Right kidney (tissue), 9 donors: ENCODE measurements at places on chromosomes 1 and 21.

GRCh38 chr1:38569932-38570656, 289.5 kb downstream of the RRAGC start:
- DNase-seq = no peak

DNA sequence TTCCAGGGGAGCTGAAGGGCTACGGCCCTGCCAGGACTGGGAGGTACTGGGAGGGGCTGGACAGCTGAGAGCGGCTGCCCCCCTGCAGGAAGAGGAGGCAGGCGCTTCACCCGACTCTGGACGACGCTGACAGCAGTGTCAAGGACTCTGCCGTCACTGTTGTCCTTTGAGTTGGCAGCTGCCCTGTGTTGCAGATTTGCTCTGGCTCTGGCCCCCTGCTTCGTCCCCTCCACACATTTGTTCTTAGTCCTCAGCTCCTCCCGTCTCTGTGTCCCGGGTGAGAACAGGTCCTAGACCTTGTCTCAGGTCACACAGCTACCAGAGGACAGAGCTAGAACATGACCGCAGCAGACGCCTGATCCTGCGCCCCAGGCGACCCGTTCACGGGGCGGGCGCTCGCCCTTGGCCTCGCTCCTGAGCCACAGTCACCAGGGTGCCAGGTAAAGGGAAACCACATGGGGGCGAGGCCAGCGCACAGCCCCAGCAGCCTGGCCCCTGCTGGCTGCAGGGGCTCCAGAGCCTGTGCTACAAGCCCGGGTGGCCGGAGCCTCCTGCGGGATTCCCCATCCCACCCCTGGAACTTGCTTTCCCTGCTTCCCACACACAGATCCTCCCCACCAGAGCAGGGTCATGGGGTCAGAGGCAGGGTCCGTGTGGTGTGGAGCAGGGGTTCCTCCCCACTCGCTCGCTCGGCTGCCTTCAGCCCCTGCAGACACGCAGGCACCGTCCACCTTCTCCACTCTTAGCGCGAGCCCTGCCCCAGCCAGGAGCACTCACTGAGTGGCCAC, 10.7 kb upstream of the NPHP4 start:
- peak; percentile 25 for DNase-seq

DNA sequence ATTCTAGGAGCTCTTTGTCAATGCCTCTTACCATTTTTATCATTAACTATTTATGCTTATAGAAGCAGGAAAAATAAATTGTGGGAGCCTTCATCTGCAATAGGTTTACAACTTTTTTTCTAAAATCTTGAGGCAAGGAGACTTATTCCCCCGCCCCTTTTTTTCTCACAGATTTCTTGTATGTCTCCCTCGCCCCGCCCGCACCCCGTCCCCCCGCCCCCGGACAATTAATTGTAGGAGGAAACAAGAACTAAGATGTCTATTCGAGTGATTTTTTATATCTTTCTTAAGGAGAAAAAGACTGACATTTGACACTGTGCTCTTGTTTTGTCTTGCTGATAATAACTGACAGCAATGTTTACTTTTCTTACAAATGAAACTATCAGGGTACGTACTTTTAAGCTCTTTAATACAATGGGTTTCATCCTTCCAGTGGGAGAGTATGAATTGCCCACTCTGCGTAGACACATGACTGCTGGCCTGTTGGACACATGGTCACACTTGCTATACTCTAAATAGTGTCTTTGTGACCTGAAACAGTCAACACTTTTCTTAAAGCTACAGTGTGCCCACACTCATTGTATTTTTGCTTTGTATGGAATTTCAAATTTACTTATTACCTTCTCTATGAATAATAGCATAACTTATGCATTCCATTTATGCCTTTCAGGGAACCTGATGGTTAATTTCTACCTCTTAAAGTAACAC, 1.5 kb upstream of the IVNS1ABP start:
- DNase-seq = no peak

DNA sequence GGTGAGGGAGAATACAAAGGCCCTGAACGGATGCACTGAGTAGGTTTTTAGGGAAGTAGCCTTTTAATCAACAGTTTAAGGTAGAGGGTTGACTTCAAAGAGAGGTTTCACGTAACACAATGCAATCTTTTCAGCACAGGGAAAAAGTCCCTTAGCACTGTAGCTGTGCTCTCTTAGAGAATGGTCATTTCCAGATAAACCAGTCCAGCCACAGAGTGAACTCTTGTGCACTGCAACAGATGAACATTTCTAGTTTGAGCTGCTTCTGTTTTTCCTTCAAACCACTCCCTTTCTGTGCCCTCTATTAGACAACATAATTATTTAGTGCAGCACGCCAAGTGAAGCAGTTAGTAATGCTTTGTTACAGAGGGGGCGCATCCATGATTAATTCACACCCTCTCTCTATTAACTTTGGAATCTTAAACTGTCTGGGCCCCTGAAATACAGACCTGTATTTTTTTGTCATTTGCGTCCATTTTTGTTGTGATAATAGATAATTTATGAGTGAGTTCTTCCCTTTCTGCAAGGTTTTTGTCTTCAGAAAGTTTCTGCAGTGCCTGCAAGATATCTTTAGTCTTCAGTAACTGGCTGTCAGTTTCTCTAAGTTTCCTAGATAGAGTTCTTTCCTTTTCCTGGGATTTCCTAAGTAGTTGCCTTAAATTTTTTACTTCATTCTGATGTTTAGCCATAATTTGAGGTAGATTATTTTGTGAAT, 22.9 kb downstream of the LCA5L start:
- no peak for DNase-seq

DNA sequence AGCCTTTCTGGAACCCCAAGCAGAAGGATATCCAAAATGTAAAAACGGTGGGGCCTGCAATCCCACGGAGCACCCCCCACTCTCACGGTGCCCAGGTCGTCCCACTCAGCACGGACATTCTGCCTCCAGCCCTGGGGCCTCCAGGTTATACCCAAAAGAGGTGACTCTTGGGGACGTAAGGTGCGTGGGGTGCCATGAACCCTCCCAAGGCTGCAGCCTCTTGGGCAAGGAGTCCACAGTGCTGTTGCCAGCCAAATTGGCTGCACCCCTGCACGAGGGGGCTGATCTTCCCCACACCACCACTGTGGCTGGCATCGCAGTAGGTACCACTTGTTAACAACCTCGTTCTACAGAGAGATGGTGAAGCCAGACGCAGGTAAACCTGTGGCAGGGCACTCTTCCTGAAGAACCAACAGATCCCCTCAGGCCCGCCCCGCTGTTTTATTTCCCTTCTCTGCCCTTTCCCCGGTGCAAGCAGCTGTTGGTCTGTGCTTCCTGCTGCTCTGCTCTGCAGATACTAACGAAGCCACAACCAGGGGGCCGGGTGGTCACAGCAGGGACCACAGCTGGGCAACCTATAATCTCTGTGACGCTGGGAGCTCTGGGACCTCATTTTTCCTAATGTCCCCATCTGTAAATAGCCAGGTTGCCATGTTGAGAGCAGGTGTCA, 8.7 kb downstream of the TFF3 start:
- no peak for DNase-seq

- no peak for DNase-seq
These were observed 34.6 kb downstream of the RUNX1 start for GRCh38 chr21:35014302-35015041.

- no peak for DNase-seq
These were observed 411.4 kb upstream of the DEPDC1 start for GRCh38 chr1:68908316-68908715.

DNA sequence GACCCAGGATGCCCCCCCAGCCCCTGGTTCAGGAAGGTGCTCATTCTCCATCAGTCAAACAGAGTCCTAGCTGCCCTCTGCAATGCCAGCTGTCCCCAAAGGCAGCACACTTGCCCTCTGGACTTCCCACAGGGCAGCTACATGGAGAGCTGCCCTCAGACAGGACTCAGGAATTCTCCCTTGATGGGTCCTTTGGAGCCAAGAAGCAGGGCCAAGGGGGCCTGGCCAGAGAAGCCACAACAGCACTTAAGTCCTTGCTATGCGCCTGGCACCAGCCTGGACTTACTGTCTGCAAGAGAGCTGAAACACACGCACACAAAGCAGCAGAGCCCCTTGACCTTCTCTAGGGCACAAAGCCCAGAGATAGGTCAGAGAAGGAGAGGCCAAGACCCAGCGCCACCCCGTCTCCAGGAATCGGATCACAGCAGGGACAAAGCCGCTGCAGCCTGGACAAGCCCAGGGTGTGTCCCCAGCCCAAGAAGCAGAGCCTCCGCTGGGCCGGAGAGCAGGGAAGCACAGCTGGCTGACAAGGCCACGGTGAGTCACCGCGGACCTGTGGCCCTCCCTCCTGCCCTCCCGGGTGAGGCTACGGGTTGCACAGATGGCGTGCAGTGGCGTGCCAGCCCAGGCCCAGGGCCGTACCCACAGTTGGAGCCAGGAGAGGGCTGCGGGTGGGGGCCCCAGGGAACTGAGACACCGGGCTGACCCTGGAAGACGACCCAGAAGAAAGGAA, 1.7 kb downstream of the WNT9A start:
- DNase-seq = peak; percentile 75

- no peak for DNase-seq
These were observed 61.6 kb upstream of the RUNX3 start for GRCh38 chr1:24991697-24992096.

- DNase-seq = no peak
These were observed 234.4 kb downstream of the LTN1 start for GRCh38 chr21:28758042-28758882.

GRCh38 chr1:169892927-169893644, 610 bp downstream of the SCYL3 start:
- DNase-seq = peak; percentile 92

GRCh38 chr21:45125357-45125756, 51.0 kb downstream of the ADARB1 start:
- DNase-seq = no peak

GRCh38 chr1:236173174-236173767, 30.9 kb downstream of the GPR137B start:
- no peak for DNase-seq

DNA sequence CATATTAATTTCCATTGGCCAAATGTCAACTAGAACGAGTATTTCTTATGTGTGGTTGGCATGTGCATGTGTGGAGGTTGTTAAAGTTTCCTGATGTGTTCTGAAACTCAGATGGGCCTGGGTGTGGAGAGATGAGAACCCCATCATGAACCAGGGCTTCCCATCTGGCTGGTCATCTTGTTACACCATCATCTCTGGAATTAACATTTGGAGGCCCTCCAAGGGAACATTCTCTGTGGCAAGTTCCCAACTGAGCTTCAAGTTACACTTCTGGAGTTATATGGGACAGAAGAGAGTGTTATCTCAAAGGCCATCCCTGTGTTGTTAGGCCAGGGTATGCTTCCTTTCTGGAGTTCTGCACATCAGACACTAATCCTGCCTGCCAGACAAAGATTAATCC, 183.6 kb downstream of the TTLL7 start:
- DNase-seq = no peak

DNA sequence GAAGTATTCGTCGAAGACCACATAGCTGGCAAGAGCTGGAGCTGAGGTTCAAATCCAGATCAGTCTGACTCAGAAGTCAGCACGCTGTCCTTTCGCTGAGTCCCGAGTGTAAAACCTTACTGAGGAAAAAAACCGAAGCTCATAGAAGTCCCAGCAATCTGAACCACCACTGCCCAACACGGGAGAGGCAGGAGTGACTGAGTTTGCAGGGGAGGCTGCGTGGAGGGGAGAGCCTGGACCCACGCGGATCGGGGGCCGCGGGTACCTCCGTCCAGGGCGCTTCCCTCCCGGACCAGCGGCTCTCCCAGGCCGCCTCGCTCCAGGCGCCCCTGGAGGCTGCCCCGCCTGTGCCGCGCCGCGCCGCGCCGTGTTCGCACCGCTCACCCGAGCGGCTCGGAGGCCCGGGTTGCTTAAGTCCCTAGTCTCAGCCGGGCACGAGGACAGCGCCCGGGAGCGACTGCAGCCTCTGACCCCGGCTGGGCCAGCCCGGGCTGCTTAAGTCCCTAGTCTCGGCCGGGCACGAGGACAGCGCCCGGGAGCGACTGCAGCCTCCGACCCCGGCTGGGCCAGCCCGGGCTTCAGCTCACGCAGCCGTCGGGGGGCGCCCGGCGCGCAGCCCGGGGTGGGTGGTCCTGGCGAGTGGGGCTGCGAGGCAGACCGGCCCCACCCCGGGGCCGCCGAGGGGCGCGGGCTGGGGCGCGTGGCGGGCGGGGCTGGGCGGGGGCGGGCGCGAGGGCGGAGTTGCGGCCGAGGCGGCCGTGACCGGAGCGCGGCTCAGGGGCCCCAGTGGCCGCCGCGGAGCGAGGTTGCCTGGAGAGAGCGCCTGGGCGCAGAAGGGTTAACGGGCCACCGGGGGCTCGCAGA, at the start of gene ADAMTSL4:
ADAMTSL4 (plus strand) TSS at position 777 of the 864 bp plus-strand sequence. CDS start 2,881 bp downstream, outside the sequence.
- peak; percentile 90 for DNase-seq

DNA sequence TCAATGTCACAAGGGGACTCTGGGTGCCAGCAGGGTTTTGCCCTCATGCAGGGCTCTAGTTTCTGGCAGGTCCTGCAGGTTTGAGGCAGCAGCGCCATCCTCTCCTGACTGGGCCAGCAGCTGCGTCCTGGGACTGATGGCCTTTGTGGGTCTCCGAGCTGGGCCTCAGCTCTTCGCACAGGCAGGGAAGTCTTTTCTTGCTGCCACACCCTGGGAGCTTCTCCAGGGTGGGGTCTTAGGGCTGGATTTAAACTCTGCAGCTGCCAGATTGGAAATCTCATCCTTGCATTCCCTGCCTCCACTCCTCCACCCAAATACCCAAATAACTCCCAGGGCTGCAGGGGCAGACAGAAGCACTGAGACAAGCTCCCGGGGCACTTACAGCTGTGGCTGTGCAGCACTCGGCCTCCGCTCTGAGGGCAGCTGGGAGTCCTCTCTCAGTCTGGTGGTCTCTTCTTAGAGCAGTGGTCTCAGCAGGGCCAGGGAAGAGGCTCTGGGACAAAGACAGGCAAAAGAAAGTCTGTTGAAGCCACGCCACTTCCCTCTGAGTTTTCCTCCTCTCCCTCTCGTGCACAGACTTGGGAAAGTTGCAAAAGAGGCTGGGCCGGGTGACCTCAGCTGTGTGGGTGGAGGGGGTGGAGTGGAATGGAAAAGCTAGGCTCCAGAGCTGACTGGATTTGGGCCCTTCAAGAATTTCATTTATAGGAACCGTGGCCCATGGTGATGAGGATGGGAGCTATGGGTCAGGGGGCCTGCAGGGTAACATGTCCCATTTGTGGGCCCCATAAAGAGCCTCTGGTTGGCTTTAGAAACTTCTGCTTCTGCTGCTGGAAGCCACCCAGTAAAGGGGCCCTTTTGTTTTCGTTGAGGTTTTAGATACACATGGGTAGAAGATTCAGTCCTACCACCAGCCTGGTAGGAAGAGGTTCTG, at the start of gene RAB7B:
RAB7B (minus strand) TSS at position 525 of the 931 bp plus-strand sequence. CDS start 9,260 bp downstream, outside the sequence.
- DNase-seq = peak; percentile 37

GRCh38 chr1:63475761-63476160, 47.3 kb downstream of the ITGB3BP start:
- no peak for DNase-seq

GRCh38 chr1:213327017-213327667, 276.1 kb downstream of the RPS6KC1 start:
- no peak for DNase-seq

GRCh38 chr1:208652296-208653160, 408.3 kb upstream of the PLXNA2 start:
- peak; percentile 64 for DNase-seq

GRCh38 chr21:42309753-42310213, 5.4 kb downstream of the TFF3 start:
- peak; percentile 72 for DNase-seq

- DNase-seq = no peak
These were observed 407.3 kb downstream of the USP25 start for GRCh38 chr21:16137106-16137505.
